Vagina (tissue), 2 donors: ENCODE measurements at places on chromosomes 16 and 17. TPM values are rescaled to one million over a fixed set of nuclear protein-coding genes. Genes with fewer than 3 reads are reported as not detected.
A peak's percentile ranks its signal among the peaks of the same experiment; 100 is the strongest.

DNA sequence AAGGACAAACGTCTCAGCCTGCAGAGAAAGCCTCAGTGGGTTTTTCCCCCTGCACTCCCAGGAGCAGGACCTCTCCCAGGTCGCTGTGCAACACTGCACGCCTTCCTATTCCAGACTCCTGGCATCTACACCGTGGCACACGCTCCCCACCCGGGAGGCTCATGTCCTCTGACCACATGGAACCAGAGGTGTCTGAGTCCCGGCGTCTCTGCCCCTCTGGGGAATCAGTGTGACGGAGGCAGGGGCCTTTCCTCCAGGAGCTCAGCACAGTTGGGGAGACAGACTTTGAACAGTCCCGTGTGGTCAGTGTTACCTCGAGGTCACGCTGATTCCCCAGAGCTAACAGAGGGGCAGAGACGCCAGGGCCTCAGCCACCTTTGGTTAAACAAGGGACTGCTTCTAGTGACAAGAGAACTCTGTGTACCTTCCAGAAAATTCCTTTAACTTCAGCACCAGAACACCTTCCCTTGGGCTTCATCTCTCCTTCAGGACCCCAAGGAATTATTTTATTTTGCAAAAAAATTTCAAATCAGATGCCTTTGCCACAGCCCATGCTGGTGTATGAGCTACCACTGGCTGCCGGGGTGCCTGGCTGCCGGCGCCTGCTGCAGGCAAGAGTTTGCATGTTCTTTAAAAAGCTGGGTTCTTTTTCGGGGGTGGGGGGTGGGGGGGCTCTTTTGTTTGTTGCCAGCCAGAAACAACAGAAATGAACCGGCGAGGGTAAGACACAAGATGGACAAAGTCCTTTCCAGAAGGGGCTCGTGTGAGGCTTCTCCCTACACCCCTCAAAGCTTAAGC, 6.6 kb downstream of the CANT1 start:
- no peak overlapping the region for H3K4me3 ChIP-seq
- no peak overlapping the region for H3K27ac ChIP-seq
- no peak for DNase-seq
- no peaks in the 10 kb centered on the region for H3K27me3 ChIP-seq
- peaks cover 19% of the 10 kb centered on the region for H3K36me3 ChIP-seq

DNA sequence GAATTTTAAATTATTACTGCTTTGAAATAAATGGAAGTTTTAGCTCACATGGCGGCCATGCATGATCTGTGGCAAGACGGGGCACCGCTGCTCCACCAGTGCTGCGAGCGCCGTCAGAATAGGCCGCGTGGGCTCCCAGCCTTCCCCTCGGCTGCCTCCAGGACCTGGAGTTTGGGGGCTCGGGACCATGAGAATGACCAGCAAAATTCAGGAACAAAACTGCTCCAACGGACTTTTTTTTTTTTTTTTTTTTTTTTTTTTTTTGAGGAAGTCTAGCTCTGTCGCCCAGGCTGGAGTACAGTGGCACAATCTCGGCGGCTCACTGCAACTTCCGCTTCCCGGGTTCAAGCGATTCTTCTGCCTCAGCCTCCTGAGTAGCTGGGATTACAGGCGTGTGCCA, 38.3 kb upstream of the AKAP1 start:
- H3K27ac ChIP-seq: no peak overlapping the region
- H3K4me1 ChIP-seq: peaks cover 15% of the 10 kb centered on the region
- H3K4me3 ChIP-seq: peak overlapping the region; percentile 49
- no peaks in the 10 kb centered on the region for H3K27me3 ChIP-seq

TNFRSF17 gene
- total RNA-seq: not detected

DNA sequence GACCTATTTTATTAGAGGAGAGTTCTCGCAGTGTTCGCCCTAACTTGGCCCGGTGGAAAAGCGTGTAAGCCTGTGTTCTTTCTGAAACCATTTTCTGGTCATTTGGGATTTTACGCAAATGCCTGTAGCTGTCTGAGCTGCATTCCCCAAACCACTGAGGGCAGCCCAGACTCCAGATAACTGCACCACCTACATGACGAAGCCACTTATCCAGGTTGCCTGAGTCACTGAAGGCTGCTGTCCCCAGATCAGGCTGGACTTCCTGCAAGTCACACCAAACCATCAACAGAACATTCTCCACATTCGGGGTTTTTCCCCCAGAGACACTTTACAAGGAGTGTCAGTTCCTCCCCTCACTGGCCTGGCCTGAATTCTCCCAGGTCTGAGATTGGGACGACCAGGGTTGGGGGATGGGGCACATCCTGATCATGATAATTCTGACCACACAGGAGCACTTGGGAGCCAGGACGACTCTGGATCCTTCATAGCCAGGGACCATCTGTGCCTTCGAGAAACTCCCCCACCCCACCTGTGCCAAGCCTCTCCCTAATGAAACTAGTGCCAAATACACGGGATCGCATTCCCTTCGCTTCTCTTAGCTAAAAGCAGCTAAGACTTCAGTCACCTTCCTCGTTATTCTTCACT, 2.3 kb downstream of the RPRML start:
- H3K4me1 ChIP-seq: peaks cover 26% of the 10 kb centered on the region
- H3K36me3 ChIP-seq: no peaks in the 10 kb centered on the region
- no peaks in the 10 kb centered on the region for H3K27me3 ChIP-seq
- H3K4me3 ChIP-seq: no peak overlapping the region

- no peaks in the 10 kb centered on the region for H3K36me3 ChIP-seq
- H3K27ac ChIP-seq: no peak overlapping the region
- no peak for DNase-seq
These were observed 780.5 kb upstream of the GOT2 start for GRCh38 chr16:59514651-59515050.

GRCh38 chr16:79933603-79934002, 333.1 kb upstream of the MAF start:
- no peaks in the 10 kb centered on the region for H3K27me3 ChIP-seq
- no peak overlapping the region for H3K27ac ChIP-seq
- no peaks in the 10 kb centered on the region for H3K36me3 ChIP-seq
- peaks cover 10% of the 10 kb centered on the region for H3K4me1 ChIP-seq
- DNase-seq: no peak
- no peak overlapping the region for H3K4me3 ChIP-seq

DNA sequence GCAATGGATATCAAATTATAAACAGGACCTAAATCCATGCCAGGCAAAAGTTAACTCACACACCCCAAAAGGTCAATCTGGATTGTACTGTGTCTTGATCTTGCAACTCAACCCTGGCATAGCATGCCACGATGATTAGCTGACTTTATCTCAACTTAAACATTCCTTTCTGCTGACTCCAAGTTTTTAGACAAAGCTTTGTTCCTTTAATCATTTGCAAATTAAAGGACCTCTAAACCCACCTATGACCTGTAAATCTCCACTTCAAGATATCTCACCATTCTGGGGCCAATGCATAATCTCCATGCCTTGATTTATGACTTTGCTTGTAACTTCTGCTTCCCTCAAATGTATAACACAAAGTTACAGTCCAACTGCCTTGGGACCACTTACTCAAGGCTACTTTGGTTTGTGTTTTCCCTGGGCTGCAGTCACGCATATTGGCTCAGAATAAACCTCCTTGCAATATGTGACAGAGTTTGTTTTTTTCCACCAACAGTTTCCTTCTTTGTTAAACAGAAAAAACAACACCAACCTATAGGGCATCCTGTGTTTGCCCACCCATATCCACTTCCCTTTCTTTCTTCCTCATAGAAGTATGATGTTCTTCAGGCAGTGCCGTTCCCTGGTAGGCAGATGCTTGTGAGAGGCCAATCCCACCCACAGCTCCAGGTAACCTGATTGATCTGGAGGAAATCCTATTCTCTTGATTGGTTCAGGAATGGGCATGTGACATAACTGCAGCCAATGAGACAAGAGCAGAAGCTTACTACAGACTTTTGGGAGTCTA, 390.6 kb upstream of the ERCC4 start:
- no peaks in the 10 kb centered on the region for H3K4me1 ChIP-seq
- no peak for DNase-seq
- H3K27ac ChIP-seq: no peak overlapping the region
- no peaks in the 10 kb centered on the region for H3K36me3 ChIP-seq

GRCh38 chr16:64919141-64919540, 202.7 kb downstream of the CDH11 start:
- no peaks in the 10 kb centered on the region for H3K4me1 ChIP-seq
- no peaks in the 10 kb centered on the region for H3K27me3 ChIP-seq
- H3K27ac ChIP-seq: no peak overlapping the region
- no peaks in the 10 kb centered on the region for H3K36me3 ChIP-seq

ZNHIT3 gene
- 13.5 TPM for total RNA-seq

PRDM7 gene
- total RNA-seq: not detected

- no peaks in the 10 kb centered on the region for H3K36me3 ChIP-seq
- H3K4me3 ChIP-seq: no peak overlapping the region
- no peaks in the 10 kb centered on the region for H3K27me3 ChIP-seq
- DNase-seq: no peak
These were observed 16.6 kb upstream of the RNF135 start for GRCh38 chr17:30954046-30954830.

DNA sequence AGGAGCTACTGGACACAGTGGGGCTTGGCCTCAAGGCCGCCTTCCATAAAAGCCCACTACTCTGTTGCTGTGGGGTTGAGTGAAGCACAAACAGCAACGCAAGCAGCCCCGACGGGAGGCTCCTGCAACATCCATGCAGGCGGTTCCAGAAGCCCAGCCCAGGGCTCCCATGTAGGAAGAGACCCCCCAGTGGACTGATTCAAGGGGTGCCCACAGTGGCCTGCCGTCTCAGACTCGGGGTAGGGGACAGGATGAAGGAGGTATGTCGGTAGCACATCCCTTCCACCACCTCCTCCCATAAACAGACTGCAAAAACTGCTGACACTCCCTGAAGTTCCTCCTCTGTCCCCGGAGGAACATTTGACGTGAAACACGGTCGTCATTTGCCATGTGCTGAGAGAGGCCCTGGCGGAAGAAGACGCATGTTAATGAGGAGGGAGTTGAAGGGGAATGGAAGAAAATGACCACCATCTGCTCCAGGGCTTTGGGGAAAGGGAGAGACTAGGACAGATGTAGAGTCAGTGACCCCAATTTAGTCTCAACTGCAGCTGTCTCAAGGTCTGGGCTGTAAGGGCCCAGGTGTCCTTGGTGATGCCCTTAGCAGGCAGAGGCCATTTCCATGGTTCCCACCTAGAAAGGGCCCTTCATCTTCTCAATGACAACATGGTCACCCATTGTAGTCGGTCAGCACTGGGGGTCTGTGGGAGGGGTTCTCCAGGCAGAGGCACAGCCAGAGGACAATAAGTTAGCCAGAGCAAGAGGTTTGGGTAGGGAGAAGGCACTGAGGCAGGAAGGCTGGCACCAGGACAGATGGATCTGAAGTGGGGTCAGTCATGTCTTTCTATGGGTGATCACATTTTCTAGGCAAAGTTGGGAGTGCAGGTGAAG, 200.6 kb downstream of the CPPED1 start:
- H3K4me1 ChIP-seq: no peaks in the 10 kb centered on the region
- no peak overlapping the region for H3K4me3 ChIP-seq
- H3K36me3 ChIP-seq: no peaks in the 10 kb centered on the region
- no peak overlapping the region for H3K27ac ChIP-seq

WFDC1 gene
- 12.0 TPM for total RNA-seq

DNA sequence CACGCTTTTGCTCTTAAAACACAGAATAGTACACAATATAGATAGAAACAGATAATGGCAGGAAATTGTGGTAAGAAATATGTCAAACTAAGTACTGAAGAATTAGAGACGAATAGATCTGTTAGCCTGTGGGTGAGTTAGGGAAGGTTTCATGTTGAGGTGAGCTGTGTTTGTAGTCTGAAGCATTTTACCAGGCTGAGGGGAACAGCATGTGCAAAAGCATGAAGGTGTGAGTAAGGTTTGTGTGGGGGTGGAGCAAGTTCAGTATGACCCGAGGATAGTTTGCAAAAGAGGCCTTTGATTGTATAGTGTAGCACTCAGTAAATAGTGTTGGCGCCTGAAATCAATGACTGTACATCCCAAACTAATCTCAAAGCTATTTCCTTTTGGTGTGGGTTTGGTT, 13.8 kb downstream of the IGSF6 start:
- DNase-seq: no peak
- no peak overlapping the region for H3K27ac ChIP-seq
- no peaks in the 10 kb centered on the region for H3K27me3 ChIP-seq
- no peak overlapping the region for H3K4me3 ChIP-seq

DNA sequence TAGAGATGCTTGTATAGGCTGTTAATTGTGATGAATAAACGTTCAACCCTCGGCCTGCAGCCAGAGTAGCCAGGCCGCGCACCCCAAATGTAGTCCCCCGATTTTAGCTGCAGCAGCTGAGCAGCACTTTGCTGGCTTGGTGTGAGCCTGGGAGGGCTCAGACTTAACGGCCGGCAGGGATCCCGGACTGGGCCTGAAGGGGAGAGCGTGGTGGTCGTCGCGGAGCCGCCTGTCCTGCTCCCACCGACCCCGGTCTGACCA, 11.9 kb downstream of the ZNF629 start:
- DNase-seq: no peak
- H3K4me1 ChIP-seq: peaks cover 29% of the 10 kb centered on the region
- H3K4me3 ChIP-seq: peak overlapping the region; percentile 69

SLC2A4 gene
- total RNA-seq: 3.2 TPM

GRCh38 chr16:76277460-76278030, 344 bp downstream of the CNTNAP4 start:
- no peak for DNase-seq
- no peaks in the 10 kb centered on the region for H3K27me3 ChIP-seq
- no peaks in the 10 kb centered on the region for H3K4me1 ChIP-seq
- no peak overlapping the region for H3K27ac ChIP-seq

- H3K36me3 ChIP-seq: no peaks in the 10 kb centered on the region
- H3K4me1 ChIP-seq: no peaks in the 10 kb centered on the region
- DNase-seq: no peak
- H3K4me3 ChIP-seq: no peak overlapping the region
- no peak overlapping the region for H3K27ac ChIP-seq
These were observed 11.1 kb downstream of the TRPV1 start for GRCh38 chr17:3598078-3598477.

- peak overlapping the region; percentile 67 for H3K4me3 ChIP-seq
- peaks cover 2% of the 10 kb centered on the region for H3K27me3 ChIP-seq
- peaks cover 44% of the 10 kb centered on the region for H3K4me1 ChIP-seq
- no peaks in the 10 kb centered on the region for H3K36me3 ChIP-seq
These were observed 2.2 kb downstream of the IRX3 start for GRCh38 chr16:54284319-54284930.

ITGAL gene
- total RNA-seq: 5.4 TPM

GRCh38 chr17:45325810-45326209, 9.0 kb upstream of the MAP3K14 start:
- no peaks in the 10 kb centered on the region for H3K36me3 ChIP-seq
- H3K4me3 ChIP-seq: no peak overlapping the region
- DNase-seq: peak; percentile 62
- H3K27me3 ChIP-seq: no peaks in the 10 kb centered on the region
- no peak overlapping the region for H3K27ac ChIP-seq

DNAAF8 gene
- total RNA-seq: not detected

GRCh38 chr17:79841369-79842135, 2.3 kb upstream of the CBX4 start:
- no peak overlapping the region for H3K4me3 ChIP-seq
- H3K4me1 ChIP-seq: peaks cover 80% of the 10 kb centered on the region
- peaks cover 12% of the 10 kb centered on the region for H3K27me3 ChIP-seq

PRSS53 gene
- 2.0 TPM for total RNA-seq

- no peak overlapping the region for H3K27ac ChIP-seq
- no peaks in the 10 kb centered on the region for H3K36me3 ChIP-seq
- H3K4me1 ChIP-seq: no peaks in the 10 kb centered on the region
- no peaks in the 10 kb centered on the region for H3K27me3 ChIP-seq
- no peak for DNase-seq
- no peak overlapping the region for H3K4me3 ChIP-seq
These were observed 31.3 kb downstream of the ASIC2 start for GRCh38 chr17:33261820-33262219.

DHODH gene
- total RNA-seq: 4.2 TPM

- H3K4me1 ChIP-seq: no peaks in the 10 kb centered on the region
- no peaks in the 10 kb centered on the region for H3K27me3 ChIP-seq
- H3K27ac ChIP-seq: no peak overlapping the region
- peak; percentile 69 for DNase-seq
- no peaks in the 10 kb centered on the region for H3K36me3 ChIP-seq
These were observed 10.0 kb upstream of the CLEC18C start for GRCh38 chr16:70163596-70163995.

SEPTIN12 gene
- total RNA-seq: not detected
